ENCODE measurements at places on chromosomes 4 and X.
A peak's percentile ranks its signal among the peaks of the same experiment; 100 is the strongest.

DNA sequence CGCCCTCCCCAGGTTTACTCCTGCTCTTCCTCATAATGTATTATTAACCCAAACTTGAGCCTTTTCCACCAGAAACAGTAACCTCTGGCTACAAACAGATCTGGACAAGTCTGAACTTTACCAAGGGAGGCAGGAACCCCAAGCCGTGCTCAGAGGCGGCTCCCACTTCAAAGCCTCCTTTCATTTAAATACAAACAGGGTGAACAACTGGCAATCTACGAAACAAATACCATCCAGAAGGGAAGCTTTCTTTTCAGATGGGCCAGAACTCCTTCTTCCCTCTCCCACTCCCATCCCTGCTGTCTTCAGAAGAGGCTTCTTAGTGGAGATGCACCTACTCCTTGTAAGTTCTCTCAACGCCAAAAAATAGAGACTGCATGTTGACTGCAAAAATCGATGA is 2.1 kb upstream of the GPC4 start:
- DNase-seq, result no peak

DNA sequence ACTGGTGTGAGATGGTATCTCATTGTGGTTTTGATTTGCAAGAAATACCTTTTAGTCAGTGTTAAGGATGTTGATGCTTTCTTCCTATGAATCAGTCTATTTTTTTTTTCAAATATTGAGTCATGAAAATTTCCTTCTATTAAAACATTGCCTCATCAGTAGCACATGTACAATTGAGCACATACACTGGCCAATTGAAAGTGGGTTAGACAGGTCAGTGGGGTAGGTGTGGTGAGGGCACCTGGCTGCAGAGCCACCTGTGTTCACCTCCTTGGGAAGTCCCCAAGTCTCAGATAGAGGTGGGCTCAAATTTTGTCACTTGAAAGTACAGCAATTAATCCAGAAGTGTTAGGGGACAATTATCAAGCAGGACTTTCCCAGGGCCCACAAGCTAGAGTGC is 243.7 kb downstream of the SPRY1 start:
- peak; percentile 74 for DNase-seq

- DNase-seq, result peak; percentile 96
Observed at GRCh38 chr4:52822972-52823701, 39.0 kb upstream of the RASL11B start.

- DNase-seq, result no peak
Observed at GRCh38 chr4:76211769-76212708, 1.6 kb downstream of the SCARB2 start.

DNA sequence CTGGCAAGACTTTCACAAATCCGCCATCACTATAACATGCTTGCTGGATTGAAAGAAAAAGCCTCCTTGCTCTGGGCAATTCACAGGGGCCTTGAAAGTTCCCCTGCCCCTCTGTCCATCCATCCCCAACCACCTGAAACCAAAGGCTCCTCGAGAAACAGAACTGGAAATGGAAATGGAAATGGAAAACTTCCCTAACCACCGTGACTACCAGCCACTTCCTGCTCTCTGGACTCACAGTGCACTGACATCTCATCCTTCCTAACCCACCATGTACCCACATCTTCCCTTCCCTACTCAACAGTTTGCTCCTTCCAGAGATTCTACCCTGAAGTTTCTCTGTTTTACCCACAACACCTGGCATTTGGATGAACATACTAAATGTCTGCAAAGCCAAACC is 603.6 kb upstream of the DIPK2B start:
- no peak for DNase-seq

GRCh38 chrX:106467422-106467821 is 144.4 kb upstream of the RADX start:
- DNase-seq, result no peak

DNA sequence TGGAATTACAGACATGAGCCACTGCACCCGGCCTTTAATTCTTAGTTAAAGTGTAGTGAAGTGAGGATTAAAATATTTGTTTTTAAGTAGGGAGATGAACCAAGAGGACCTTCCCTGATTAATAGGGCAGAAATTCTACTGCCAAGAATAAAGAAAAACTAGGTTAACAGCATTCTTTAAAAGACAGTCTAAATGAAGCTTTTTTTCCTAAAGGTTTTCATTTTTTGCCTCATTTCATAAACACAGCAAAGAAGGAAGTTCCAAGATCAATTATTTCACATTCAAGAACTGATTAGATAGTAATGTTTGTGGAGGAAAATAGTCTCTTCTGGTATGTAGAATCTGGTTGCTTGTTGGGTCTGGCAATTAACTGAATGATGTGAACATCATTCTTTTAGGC is 112.1 kb upstream of the ARSJ start:
- no peak for DNase-seq

DNA sequence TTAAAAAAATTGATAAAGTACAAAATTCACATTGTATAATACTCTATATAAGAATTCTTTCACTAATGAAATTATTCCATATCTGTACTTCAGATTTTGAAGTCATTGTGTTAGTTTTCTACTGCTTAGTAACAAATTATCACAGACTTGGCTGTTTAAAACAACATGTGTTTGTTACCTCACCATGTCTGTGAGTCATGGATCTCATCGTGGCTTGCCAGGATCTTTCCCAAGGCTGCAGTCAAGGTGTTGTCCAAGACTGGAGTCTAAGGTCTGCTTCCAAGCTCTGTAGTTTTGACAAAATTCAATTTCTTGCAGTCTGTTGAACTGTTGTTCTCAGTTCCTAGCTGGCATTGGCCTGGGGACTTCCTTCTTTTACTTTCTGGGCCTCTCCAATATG is 1286.9 kb downstream of the ADGRL3 start:
- DNase-seq, result no peak

Data from renal cortical epithelial cell (primary cell).